Astrocyte of the spinal cord (primary cell): ENCODE measurements at places on chromosomes 5 and 9.

- DNase-seq: no peak
Observed at GRCh38 chr9:127098916-127099553, 23.4 kb downstream of the ANGPTL2 start.

DNA sequence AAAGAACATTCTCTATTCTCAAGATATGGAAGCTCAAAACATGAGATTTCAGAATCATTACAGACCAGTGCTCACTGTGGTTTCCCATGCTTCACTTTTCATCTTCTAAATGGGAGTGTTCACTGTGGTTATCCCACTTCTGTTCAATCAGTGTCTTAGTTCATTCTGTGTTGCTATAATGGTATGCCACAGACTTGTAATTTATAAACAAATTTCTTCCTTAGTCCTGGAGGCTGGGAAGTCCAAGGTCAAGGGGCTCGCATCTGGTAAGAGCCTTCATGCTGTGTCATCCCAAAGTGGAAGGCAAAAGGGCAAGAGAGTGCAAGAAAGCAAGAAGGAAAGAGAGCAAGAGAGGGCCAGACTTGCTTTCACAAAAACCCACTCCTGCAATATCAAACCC, 146.3 kb downstream of the TTC39B start:
- DNase-seq: peak; percentile 33

DNA sequence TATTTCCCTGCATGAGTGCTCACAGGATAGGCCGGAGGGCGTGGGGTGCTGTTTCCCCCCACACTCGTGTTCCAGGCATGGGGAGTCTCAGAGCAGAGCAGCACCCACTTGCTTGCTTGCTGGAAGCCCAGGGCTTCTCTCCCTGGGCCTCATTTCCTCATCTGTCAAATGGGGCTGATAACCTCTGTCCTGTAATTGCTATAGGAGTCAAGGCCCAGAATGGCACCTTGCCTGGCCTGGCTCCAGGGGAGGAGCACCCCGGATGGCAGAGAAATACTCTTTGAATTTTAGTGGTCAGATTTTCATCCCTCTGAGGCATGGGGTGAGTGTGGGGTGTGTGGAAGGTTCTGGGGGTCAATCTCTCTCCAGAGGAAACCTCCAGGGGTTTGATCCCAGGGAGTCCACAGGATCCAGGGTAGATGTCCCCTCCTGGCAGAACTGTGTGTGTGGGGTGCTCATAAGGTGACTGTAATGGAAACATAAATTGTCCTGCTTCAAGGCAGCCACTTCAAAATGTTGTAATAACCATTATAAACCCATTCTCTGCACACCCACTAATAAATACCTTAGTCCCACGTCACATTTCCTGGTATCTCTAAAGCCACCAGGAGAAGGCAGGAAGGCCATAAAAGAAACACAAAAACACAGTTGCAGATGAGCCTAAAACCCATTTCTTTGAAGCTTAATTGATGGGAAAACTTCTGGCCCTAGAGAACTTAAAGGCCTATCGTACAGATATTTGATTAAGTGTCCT, 272.2 kb downstream of the FSTL4 start:
- no peak for DNase-seq

- peak; percentile 94 for DNase-seq
Observed at GRCh38 chr9:91419222-91420191, 4.1 kb downstream of the NFIL3 start.

DNA sequence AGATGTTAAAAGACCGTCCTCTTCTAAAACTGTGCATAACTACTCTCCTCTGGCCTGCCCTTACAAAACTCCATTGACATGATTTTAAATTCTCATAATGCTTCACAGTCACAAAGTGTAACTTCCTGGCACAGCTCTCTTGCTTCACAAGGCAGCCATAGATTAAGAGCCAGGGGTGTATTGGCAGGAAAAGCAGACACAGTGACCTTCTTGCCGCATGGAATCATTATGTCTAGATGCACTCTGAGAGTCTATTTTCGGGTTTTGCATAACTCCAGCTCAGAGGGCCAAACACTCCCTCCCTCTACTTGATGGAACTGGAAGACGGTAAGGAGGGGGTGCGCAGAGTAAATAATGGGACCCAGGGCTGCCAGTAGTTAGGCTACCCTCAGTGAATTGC, 110.1 kb downstream of the MARCHF3 start:
- DNase-seq: peak; percentile 40

GRCh38 chr5:79493596-79494345, 20.2 kb downstream of the HOMER1 start:
- DNase-seq: no peak

DNA sequence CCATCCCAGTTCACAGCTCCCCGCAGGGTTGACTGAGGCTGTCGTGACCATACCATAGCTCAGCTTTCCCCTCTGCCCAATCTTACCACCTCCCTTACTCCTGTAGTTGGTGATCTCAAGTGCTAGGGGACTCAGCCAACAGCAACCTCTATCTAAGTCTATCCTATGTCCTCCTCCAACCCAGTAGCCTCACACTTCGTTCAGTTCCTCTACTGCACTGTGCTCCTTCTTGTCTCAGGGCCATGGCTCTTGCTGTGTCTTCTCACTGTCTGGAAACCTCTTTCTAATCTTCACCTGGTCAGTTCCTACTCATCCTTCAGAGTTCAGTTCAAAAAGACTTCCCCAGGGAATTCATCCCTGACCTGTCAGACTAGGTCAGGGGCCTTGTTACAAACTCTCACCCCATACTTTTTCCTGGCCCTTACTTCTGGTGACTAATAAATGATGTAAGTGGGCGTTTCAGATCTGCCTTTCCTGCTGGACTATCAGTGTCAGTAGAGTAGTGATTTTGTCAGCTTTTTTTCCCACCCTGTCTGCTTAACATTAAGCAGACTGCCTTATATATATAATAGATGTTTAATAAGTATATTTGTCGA, 53.6 kb upstream of the NR3C1 start:
- peak; percentile 24 for DNase-seq

DNA sequence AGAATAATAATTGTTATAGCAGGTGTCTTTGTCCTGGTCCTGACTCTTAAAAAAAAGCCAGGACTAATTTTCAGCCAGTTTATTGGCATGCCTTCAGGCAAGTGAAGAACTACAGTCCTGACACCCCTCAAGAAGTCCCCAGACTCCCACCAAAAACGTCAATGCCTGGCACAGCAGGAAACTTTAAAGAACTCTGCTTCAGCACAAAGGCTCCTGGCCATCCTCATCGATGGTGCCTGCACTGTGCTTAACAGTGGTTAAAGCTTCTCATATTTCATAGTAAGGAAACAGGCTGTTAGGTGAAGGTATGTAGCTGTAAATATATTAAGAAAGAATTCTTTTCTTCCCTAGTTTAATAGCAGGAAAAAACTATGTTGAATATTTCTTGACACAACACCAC, 280.1 kb upstream of the PUM3 start:
- DNase-seq: no peak

DNA sequence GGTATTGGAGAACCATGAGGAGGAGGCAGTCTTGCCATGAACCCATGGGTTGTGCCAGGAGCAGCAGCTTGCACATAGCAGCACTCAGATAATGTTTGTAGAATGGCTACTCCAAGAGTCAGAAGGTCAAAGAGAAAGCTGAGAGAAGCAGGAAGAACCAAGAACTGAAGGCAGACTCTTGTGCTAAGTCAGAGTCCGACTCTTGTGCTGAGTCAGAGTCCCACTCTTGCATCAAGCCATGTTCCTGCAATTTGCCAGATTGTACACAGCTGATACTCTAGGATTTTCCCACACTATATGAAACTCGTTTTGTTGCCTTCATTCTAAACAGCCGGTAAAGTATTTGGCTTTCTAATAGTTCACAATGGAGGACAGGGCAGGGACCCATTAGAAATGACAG, 26.2 kb upstream of the HSPA9 start:
- DNase-seq: peak; percentile 68

GRCh38 chr5:93058309-93058708, 522.7 kb downstream of the NR2F1-AS1 start:
- peak; percentile 64 for DNase-seq

- DNase-seq: peak; percentile 73
Observed at GRCh38 chr5:150511578-150512367, 3.8 kb downstream of the NDST1 start.

DNA sequence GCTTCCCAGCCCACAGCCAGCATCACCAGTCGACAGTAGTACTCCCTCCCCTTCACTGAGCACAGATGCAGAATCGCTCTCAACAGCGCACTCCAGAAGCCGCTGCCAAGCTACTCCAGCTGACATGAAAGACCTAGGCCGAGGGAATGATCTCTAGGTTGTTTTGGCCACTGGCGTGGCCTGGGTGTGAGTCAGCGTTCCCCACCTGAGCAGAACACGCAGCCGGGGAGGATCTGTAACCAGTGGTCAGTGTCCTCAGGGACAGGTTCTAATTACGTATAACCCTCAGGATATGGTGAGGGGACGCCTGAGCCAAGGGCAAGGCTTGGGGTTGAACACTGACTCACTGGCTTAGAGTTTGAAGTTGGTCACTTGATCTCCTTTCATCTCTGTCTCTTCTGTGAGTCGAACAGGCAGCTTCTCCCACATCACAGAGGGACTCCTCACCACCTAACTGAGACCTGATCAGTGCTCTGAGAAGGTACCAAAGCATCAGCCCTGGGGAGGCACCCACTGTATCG, 76.9 kb upstream of the IL17B start:
- peak; percentile 77 for DNase-seq

- peak; percentile 45 for DNase-seq
Observed at GRCh38 chr5:176716320-176716719, 69.0 kb downstream of the TSPAN17 start.

GRCh38 chr9:73596321-73596720, 444.7 kb downstream of the ANXA1 start:
- no peak for DNase-seq

DNA sequence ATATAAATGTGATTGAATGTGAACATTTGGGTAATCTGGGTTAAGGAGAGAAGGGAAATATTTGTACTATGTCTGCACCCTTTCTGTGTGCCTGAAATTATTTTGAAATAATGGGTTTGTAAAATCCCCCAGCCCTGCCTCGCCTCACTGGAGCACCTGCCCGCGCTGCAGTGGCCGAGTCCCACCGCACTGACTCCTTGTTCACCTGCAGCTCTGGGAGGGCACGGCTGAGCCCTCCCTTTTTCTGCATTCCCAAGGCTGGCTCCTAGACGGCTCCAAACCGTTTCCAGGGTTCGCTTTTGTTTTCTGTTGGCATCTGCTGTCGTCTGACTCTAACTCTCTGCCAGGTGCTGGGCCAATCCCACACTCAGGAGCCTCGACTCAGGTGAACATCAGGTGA, 17.6 kb upstream of the PPP1R26 start:
- no peak for DNase-seq

GRCh38 chr5:57911438-57911837, 428.8 kb upstream of the ACTBL2 start:
- no peak for DNase-seq

DNA sequence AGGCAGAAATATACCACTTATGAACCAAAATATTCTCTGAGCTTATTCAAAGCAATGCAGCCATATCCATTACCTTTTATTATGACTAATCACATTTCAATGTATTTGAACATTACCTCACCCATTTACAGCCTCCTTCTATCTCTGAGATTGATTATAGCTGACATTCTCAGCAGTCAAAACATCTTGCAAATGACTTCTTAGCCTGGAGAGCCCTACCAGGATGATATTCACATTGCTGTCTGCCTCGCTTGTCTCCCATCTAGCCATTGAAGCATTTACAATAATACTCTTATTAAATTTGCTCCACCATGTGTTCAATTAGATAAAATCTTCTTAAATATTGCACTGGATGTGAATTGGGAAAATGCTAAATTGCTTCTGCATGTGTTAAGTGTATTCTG, 1879.9 kb upstream of the ACO1 start:
- peak; percentile 2 for DNase-seq

DNA sequence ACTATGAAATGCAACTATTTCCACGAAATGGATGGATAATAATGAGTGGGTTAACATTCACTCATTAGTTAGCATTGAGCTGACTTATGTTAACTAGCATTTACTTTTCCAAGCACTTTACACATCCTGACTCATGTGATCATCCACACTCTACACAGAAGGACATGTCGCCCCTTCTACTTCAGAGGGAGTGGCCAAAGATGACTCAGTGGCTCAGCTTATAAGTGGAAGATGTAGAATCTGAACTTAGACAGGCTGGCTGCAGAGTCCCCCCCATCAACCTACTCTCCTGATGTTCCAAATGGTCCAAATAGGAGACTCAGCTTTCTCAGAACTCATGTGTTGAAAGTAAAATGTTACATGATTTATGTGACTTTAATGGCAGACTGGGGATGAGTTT, 146.0 kb downstream of the ADCY2 start:
- no peak for DNase-seq

GRCh38 chr9:73869264-73869663, 627.9 kb upstream of the RORB start:
- DNase-seq: peak; percentile 48

- peak; percentile 35 for DNase-seq
Observed at GRCh38 chr9:125494653-125494915, 212.4 kb downstream of the MAPKAP1 start.

- DNase-seq: no peak
Observed at GRCh38 chr5:156815988-156816599, 34.0 kb upstream of the PPP1R2B start.

DNA sequence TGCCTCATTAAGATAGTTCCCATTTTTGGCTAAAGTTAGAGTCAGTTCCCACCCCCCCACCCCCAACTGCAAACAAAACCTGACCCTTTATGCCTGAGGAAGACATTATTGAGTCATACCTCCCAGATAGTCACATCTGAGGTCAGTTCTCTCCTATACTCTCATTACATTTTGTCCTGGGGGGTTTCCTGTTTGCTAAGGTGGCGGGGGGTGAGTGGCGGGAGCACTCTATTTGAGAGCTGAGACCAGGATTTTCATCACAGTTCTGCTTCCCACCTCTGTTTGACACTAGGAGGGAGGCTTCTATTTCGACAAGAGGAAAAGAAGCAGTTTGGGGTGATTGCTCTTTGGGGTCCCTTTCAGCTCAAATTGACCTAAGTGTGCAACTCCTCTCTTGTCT, 59.4 kb upstream of the ICE1 start:
- peak; percentile 43 for DNase-seq
